Fibroblast of pulmonary artery (primary cell): ENCODE measurements at places on chromosomes 12 and 14.

DNA sequence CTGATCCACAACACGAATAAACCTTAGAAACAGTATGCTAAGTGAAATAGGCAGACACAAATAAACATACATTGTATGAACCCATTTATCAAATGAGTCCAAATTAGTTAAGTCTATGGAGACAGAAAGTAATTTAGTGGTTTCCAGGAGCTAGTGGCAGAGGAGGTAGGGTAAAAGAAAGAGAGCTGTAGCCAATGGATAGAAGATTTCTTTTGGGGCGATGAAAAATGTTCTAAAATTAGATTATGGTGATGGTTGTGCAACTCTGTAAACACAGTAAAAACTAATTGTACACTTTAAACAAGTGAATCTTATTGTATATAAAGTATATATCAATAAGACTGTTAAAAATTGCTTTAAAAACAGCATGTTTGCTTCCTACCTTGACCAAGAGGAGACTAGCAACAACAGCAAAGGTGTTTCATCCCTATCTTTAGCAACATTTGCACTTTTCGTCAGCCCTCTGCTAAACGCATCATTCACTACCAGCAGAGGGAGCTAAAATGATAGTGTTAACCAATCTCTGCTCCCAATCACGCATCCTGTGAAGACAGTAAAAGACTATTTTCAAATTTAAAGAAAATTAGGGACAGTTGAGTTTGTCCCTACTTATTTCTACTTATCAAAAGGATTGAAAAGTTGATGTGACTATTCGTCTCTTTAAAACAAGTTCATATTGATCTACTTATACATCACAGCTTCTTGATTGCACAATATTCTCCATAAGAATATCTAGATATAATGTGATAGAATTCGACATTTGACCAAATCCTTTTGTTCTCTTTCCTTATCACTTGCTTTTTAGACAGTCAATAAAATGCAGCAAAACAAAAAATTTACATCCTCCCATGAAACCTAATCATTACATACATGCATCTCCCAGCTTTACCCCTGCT lies 24.0 kb upstream of the LGR5 start:
- DNase-seq, result peak; percentile 70

DNA sequence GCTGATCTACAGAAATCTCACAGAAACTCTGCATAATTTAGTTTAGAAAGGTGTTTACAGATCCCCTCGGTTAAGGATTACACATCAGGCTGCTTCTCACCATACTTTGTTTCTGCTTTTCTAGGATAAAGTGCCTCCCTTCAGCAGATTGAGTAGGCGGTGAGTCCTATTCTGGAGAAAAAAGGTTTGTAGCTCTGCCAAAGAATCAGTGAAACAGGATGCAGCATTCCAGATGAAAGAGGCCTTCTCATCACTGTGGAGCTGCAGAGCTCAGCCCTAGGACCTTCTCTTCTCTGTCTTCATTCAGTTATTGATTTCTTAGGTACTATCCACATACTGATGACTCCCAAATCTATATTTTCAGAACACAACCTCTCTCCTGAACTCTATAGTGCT lies 155.5 kb upstream of the KRR1 start:
- peak; percentile 78 for DNase-seq

- peak; percentile 92 for DNase-seq
Observed at GRCh38 chr12:110224379-110225304, 56.4 kb upstream of the ATP2A2 start.

GRCh38 chr14:28138341-28138740 lies 628.2 kb upstream of the FOXG1 start:
- DNase-seq, result no peak

- peak; percentile 32 for DNase-seq
Observed at GRCh38 chr14:68796418-68797101, 3.7 kb upstream of the ZFP36L1 start.

- no peak for DNase-seq
Observed at GRCh38 chr14:75060420-75060819, 3.4 kb downstream of the ACYP1 start.

DNA sequence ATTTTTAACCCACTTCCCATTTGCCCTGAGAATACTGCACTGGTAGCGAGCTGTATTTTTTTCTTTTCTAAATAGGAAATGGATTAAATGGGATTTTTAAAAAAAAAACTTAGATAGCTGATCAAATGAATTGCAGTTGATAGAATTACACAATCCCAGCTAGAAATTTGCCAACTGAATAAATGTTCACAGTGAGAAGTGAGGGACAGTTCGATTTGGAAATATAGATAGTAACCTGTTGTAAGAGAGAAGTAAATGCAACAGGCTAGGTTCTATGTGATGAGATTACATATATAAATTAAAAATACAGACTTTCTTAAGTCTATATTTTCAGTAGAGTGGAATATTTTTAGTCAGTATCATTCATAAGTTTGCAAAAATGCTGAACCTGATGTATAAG lies 48.1 kb upstream of the SMCO2 start:
- DNase-seq, result no peak

DNA sequence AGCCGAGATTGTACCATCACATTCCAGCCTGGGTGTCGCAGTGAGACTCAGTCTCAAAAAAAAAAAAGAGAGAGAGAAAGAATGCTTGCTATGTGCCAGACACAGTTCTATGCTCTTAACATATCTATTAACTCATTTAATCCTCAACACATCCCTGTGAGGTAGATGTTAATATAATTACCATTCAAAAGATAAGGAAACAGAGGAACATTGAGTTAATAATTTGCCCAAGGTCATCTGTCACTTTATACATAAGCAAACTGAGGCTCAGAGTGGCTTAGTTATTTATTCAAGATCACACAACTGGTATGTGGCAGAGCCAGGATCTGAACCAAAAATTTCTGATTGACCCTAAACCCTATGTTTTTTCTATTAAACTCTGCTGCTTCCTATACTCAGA lies 116.1 kb upstream of the BCAT1 start:
- DNase-seq, result no peak

GRCh38 chr12:111406474-111407376 lies 1.0 kb downstream of the SH2B3 start:
- no peak for DNase-seq

DNA sequence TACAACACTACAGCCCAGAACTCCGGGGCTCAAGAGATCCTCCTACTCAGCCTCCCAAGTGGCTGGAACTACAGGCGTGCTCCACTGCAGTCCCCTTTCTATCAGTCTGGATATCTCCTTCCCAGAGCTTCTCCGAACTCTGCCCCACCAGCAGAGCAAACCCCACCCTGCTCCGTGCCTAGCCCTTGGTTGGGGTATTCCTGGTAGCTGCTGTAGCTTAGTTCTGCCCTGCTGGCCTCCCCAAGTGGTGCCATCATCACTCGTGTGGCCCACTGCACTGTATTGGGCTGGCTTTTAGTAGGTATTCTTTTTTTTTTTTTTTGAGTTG lies 9.5 kb downstream of the HSP90AA1 start:
- DNase-seq, result no peak

DNA sequence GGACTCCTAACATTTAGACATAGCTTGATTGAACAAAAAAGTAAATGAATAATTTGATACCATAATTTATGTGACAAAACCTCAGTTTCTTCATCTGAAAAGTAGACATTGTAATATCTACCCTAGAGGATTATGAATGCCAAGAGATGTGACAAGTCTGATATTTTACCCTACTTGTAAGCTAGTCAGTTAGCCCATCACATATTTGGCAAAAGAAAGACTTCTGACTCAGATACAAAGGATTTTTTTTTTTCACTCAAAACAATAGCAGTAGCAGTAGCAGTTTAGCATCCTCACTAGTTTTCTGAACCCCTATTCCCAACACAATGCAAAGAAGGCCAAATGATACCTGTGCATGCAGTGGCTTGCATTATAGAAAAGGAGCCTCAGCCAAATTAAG lies 377.3 kb upstream of the E2F7 start:
- DNase-seq, result no peak

GRCh38 chr14:75442642-75443041 lies 14.8 kb downstream of the JDP2 start:
- DNase-seq, result peak; percentile 50
